Naive thymus-derived CD4-positive, alpha-beta T cell (primary cell): ENCODE measurements at places on chromosomes 16 and 17.

- DNase-seq, result no peak
Measured at GRCh38 chr16:69775563-69775962, 13.4 kb downstream of the WWP2 start.

DNA sequence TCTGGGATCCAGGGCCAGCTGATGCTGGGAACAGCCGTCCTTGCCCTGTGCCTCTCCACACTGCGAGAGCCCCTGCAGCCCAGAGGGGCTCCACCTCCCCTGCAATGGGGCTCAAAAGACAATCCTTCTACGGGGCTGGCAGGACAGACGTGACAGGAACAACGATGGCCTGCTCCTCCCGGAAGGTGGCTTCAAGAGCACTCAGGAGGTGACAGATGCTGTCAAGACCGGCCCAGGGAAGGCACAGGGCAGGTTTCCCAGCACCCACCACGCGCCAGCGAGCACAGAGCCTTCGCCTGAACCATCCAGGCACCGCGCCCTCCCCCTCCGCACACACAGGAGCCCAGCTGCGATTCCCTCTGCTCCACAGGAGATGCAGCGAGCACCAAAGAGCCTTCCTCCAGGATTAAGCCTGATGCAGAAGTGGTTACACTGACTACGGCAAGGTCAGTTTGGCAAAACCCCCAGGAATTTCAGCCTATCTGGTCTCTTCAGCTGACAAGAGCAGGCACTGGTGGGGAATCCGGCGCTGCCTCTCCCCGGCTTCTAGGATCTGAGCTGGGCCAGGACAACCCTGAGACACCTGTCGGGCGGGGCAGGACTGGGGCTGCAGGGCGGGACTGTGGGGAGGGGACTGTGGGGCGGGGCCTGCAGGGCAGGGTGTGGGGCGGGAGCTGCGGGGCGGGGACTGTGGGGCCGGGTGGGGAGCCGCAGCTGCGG, 103.4 kb downstream of the ZNF778 start:
- no peak for DNase-seq

DNA sequence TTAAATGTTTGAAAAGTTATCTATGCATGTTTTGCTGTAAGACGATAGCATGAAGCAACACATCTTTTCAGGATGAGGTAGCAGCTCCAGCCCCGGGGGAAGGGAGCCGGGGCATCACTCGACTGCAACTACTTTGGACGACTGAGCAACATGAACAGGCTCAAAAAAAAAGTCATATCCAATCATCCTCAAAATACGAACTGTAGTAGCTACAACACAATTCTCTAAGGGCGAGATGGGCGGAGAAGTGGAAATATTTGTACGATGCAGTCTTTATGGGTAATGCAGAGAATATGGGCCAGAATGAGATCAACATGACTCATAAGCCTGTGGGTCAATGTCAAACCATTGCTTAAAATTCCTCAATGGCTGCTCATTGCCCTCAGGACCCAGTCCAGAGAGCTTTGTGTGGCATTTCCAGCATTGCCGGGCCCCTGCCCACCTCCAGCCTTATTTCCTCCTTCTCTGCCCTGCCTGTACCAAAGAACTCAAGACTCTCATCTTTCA, 17.7 kb upstream of the SMURF2 start:
- no peak for DNase-seq

- DNase-seq, result peak; percentile 61
Measured at GRCh38 chr16:80526418-80527061, 14.3 kb upstream of the DYNLRB2 start.

- no peak for DNase-seq
Measured at GRCh38 chr17:50594128-50594823, 33.8 kb downstream of the CACNA1G start.

GRCh38 chr16:65037556-65037955, 84.3 kb downstream of the CDH11 start:
- no peak for DNase-seq

GRCh38 chr17:55086635-55087058, 118.1 kb downstream of the STXBP4 start:
- no peak for DNase-seq

GRCh38 chr16:20942256-20942655, 41.7 kb downstream of the LYRM1 start:
- DNase-seq, result no peak

GRCh38 chr17:34998205-34998604, 17.9 kb downstream of the LIG3 start:
- DNase-seq, result peak; percentile 77

DNA sequence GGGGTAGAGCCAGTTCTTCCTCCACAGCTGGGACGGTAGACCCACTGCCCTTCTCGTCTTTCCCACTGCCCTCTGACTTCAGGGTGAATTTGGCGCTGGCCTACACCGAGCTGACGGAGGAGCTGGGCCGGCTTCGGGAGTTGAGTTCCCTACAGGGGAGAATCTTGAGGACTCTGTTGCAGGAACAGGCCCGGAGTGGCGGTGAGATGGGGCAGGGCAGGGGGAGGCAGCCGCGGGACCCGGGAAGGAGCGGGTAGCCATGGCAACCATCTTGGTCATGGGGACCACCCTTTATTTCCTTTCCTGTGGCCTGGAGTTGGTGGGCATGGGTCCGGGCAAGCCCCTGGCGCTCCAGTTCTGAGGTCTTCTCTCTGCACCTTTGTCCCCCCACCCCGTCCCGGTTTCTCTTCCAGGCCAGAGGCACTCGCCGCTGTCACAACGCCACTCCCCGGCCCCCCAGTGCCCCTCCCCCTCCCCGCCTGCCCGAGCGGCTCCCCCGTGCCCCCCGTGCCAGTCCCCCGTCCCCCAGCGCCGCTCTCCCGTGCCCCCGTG, 14.4 kb downstream of the TBKBP1 start:
- DNase-seq, result no peak

DNA sequence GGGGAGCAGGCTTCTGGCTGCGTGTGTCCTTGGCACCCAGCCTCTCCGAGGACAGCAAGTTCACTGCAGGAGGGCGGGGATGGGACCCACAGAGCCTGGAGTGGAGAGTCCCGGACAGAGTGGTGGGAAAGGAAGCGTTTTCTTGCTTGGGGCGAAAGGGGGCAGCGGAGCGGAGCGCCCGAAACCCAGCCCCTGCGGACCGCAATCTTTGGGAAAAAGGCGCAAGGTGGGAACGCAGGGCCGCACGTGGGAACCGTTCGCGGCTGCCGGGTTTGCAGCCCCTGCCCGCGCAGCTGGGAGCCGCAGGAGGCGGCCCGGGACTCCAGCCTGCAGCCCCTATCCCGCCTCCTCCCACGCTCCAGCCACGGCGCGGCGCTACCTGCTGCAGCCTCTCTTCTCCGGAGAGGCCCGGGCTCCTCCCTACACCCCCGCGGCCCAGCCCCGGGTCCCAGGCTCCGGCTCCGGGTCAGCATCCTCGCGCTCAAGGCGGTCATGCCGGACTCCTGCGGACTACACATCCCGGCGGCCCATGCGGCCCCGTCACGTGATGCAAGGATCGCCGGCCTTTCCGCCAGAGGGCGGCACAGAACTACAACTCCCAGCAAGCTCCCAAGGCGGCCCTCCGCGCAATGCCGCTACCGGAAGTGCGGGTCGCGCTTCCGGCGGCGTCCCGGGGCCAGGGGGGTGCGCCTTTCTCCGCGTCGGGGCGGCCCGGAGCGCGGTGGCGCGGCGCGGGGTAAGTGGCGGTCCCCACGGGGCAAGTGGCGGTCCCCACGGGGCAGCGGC, at the start of the genes NTHL1 and TSC2:
Gene NTHL1 (minus strand): TSS at position 505 of the 786 bp plus-strand sequence. CDS start 11 bp downstream, at position 494.
Gene TSC2 (plus strand): TSS at position 656 of the 786 bp plus-strand sequence. CDS start 631 bp downstream, outside the sequence.
- peak; percentile 95 for DNase-seq

DNA sequence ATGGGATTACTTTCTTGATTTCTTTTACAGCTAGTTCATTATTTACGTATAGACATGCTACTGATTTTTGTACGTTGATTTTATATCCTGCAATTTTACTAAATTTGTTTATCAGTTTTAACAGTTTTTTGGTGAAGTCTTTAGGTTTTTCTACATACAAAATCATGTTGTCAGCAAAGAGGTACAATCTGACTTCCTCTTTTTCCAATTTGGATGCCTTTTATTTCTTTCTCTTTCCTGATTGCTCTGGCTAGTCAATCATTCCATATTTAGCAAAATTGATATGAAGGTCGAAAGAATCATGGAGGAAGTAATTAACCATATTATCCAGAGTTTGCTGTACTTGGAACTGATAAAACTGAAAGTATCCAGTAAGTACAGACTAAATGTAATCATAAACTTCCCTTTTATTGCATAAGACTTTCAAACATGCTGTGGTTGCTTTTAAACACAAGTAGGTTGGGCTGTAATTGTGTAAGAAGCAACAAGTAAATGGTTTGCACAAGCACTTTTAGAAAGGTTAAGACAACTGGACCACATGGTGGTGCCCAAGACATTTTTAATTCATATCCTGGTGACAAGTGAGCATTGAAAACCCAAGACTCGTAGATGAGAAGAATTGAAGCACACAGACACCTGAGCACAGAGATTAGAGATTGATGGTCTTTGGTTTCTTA, 8.4 kb downstream of the GDE1 start:
- no peak for DNase-seq

DNA sequence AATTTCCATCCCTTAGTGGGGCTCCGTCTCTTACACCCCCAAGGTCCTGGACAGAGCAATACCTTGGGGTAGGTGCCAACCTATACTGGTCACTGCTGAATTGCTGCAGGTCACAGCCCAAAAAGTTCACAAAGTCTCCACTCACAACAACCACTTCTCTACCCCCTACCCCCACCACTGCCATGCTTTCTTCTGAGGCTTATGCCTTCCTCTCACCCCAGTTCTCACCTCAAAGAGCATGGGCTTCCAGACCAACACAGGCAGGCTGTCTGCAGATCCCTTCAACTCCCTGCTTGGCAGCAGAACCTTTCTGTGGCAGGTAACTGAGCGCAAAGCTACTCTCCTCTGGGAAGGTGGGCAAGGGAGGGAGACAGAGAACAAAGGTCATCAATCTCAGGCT, 35.5 kb downstream of the C16orf78 start:
- no peak for DNase-seq

- no peak for DNase-seq
Measured at GRCh38 chr17:69723741-69724140, 309.2 kb downstream of the MAP2K6 start.

DNA sequence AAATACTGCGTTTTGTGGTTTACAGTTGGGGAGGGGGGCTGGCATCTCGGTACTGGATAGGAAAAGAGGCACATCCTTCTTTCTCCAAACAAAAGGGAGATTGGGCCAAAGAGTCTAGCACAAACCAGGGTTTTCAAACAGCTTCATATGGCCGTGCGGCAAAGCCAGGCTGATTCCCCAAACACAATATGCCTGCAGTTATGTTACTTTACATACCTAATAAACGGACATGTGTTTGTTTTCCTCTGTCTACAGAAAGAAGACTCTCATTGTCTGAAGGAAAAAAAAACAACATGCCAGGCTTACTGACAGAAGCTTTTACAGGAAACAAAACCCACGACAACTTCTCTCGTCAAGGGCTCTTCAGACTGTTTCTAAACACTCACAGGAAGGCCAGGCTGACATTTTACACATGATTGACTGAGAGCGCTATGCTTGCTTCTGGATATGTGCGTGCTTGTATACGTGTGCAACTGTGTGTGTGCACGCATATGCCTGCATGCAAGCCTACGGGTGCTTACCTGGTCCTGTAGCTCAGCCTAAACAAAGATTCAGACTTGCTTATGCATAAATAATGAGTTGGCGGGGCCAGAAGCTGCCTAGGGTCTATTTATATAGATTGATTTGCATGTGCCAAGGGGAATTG, 461.0 kb upstream of the C16orf82 start:
- DNase-seq, result peak; percentile 15

- DNase-seq, result no peak
Measured at GRCh38 chr16:65021852-65022595, 99.8 kb downstream of the CDH11 start.

DNA sequence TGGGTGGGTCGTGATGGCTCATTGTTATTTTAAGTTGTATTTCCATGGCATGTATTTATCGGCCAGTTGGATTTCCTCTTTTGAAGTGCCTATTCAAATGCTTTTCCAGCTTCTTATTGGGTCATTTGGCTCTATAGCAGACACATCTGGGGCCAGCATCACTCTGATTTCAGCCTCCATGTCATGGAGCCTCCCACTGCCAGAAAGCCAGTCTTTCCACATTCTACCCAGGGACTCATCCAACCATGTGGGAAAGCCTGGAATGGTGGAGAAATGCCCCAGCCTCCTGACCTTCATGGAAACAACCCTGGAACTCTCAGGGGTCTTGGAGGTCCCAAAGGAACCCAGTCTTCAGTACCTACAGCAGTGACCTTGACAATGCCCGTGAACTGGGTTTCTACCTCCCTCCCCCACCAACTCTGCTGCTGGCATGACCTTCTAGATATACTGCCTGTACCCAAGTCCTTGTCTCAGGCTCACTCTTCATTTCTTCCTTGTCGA, 33.8 kb upstream of the ADGRG1 start:
- DNase-seq, result no peak

DNA sequence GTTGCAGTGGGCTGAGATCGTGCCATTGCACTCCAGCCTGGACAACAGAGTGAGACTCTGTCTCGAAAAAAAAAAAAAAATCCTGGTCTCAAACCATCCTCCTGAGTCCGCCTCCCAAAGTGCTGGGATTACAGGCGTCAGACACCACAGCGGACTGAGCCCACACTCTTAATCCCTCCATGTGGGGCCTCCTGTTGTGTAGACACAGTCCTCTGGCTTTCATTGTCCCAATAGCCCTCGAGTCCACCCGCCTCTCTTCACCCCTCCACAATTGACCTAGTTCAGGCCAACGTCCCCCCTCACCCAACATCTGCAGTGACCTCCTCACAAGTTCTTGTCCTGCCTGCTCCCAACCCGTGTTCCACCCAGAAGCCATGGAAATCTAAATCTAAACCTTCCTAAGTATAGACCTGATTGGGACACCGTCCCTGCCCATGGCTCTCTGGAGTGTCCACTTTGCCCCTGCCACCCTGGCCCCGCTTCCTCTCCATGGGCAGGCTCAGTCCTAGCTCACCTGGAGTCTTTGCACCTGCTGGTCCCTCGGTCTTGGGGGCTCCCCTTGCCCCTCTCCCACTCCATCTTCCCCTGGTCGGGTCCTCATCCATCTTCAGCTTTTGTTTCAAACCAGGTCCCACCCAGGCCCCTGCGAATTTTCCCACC, 46.7 kb downstream of the HAPSTR1 start:
- DNase-seq, result no peak

- DNase-seq, result no peak
Measured at GRCh38 chr17:76131692-76132573, 9.1 kb downstream of the FOXJ1 start.

DNA sequence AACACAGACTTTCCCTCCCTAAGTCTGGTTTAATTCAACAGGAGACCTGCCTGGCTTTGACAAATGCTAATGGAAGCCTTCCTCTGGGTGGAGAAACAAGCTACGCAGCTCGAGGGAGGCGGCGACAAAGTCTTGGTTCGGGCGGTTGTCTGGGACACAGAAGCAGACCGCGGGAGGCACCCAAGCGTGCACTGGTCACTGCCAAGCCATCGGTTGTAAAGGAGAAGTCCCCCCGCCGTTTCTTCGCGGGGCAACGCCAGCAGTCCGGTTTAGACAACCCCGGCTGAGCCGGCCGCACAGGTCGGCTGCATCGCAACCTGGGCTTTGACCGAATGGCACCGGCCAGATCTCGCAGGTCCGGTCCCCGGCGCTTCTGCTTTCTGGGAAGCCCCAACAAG, 586 bp downstream of the GLYR1 start:
- DNase-seq, result no peak
